ENCODE measurements at places on chromosomes 1 and 21.

DNA sequence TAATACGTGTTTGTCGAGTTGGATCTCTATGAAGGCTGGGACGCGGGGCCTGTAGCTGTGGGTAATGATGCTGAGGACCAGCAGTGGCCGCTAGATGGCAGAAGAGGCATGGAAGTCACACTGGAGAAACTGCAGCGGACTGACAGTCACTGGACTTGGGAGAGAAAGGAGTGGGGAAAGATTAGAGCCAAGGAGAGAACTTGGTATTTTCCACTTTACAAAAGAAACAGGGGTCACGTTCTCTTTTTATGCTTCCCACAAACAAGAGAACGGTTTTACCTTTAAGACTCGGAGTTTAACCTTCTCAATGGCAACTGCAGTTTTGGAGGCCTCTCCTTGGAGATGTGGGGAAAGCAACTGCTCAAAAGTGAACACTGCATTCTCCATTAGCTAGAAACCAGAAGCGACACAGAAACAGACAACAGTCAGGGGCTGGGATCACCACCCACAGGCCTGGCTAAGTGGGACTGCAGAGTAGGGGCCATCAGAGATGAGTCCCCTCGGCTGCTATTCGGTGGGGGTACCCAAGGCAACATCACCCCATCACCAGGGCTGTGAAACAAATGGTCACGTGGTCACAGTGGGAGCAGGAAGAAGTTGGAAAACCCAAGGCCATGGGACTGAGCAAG, 51.1 kb upstream of the EDEM3 start:
- DNase-seq: no peak

GRCh38 chr1:228510803-228511413, 23.7 kb downstream of the RNF187 start:
- DNase-seq: no peak

DNA sequence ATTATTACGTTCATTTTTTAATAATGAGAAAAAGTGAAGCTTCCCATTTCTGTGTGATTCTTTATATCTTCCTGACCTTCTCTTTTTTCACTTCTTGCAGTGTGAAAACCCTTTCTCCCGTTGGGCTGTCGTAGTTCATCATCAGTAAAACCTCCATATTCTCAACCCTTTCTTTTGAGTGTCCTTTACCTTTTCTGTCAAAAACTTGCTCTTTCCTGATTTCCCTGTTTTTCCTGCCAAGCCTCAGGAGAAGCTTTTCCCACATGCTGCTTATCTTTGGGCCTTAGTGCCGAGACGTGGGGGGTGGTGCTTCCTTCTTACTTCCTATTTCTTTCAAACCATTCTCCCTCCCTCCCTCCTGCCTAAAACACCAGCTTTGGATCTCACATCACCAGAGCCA, 46.1 kb downstream of the UCK2 start:
- no peak for DNase-seq

DNA sequence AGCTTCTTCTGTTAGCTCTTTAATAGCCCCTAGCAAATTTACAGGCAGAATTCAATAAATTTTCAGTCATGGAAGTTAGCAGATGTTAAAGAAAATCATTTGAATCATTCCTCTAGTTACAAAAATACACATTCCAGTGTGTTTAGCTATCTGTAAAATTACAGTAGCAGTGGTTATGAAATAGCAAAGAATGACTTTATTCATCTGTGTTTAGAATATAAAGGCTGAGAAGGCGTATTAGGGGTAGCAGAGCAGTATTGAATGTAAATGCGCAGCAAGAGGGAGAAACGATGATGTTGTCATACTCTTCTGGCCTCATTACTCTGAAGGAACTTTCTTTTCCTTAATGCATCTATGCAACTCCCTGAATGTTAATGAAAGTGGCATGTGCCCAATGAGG, 106.2 kb upstream of the CYYR1 start:
- DNase-seq: no peak

GRCh38 chr1:92886886-92887419, 55.1 kb downstream of the RPL5 start:
- no peak for DNase-seq

GRCh38 chr1:189597083-189597482, 880.6 kb downstream of the BRINP3 start:
- DNase-seq: no peak

- no peak for DNase-seq
Measured at GRCh38 chr1:35924838-35925237, 6.1 kb upstream of the AGO3 start.

DNA sequence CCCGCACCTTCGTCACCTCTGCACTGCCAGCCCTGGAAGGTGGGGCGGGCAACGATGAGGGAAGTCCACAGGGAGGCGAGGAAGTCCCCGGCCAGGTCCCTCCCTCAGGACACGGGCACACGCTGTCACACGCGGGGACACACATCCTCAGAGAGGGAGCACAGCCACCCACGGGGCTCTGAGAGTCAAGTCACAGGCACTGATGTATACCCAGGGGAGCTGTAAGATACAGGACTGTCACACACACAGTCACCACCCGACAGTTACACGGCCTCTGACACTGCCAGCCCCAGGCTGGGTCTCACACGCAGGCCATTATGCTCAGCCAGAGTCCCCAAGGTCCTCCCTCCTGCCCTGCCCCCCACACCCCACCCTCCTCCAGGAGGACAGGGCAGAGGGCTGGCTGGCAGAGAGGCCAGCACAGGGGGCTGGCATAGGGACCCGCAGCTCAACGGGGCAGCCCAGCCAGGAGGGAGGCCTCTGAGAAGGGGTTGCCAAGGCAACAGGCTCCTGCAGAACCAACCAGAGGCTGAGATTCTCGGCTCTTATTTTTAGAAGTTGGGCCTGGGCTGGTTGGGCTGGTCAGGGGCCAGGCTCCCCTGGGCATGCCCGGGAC, 17.7 kb upstream of the ADGRB2 start:
- no peak for DNase-seq

DNA sequence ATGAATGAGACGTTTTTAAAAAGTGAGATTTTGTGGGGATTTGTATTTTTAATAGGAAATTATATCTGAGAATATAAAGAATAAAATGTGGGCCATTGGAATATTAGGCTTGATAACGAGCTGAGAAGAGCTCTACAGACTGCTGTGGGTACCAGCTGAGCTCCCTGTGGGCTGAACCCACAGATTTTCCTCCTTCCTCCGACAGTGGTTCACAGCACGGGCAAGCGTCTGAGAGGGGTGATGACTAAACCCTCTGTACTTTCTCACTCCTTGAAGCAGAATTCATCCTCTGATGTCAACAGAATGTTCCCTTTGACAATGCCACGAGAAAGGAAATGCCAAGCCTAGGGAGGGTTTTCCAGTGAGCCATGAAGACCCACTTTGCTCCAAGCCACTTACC, 102.7 kb upstream of the AJAP1 start:
- DNase-seq: no peak

DNA sequence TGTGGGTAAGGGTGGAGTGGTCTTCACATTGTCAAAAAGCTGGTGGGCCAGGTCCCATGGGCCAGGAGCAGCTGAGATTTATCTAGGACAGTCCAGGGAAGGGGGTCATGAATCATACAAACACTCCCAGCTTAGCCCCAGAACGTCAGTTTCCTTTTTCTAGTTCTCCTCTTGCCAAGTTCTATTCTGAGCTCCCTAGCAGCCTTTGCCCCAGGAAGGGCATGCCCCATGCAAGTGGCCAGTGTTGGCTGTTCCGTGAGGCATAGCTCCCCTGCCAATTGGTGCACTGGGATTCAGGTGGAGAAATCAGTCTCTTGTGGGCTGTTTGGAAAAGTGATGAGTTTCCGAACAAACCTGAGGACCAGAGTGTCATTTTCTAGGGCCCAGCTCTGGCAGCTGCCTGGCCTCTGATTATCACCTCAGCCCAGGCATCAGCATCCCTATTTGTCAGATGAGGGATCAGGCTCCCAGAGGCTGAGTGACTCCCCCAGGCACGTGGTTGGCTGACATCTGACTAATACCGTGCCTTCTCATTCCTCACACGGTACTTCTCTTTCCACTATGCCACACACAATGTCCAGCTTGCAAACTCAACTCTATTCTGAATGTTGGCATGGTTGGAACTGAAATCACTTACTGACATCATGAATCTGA, 14.2 kb upstream of the MYOM3 start:
- DNase-seq: no peak

DNA sequence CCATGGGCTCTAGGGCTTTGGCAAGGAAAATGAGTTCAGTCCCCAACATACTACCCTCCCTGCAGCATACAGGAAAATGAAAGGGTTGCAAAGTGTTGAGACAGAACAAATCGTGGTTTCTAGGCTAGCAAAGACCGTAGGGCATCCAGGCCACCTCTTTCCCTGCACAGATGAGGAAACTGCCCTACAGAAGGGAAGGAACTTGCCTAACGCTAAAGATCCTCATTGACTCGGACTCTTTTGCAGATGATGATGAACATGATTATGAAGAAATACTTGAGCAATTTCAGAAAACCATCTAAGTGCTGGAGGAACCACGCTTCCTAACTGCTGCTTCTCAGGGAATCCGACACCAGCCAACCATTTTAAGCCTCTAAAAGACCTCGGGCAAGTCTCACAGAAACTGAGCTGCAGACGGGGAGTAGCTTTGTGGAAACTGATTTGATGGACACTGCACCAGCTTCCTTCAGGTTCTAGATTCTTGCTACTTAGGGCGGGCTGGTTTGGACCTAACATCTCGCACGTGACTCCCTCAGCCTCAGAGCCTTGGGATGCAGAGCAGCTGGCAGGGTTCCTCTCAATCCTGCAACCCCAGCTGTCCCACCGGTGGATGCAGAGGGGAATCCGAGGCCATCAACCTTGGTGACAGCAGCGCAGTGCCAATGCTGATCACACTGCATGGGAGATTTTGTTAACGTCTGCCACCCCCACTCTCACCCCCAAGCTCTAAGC, 13.4 kb downstream of the THEMIS2 start:
- no peak for DNase-seq

- no peak for DNase-seq
Measured at GRCh38 chr21:16388911-16389560, 659.3 kb downstream of the USP25 start.

DNA sequence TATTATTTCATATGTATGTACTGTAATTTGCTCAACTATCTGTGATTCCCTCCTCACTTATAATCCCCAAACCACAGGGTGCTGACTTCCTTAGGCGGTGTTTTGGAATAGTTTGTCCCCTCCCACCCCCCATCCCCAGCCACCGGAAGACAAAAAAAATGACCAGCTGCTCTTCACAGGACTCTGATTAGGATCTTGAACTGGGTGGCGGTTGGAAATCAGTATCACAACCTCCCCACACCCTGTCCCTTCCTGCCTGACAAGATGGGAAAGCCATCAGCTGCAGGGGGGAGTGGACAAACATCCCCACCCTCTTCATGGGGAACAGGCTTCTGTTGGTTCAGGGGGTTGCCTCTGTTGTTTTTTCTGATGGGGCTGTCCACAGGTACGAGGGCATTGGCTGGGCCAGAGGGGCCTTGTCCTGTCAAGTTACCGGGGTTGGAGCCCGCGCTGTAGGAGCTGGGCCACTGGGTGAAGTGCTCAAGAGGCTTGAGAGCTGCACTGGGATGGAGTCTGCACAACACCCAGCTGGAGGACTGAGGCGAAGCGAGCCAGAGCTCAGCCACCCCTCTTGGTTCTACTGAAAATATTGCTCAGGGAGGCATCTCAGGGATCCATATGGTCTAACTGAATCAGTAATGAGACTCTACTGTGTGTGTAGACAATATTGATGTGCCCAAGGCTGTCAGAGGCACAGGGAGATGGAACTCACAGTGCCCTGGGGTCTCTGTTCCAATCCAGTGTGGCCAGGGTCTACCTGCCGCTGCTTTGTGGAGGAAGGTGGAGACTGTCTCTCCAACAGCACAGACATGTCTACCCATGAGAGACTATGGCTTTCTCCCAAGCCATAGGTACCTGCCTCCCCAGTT, 28.2 kb downstream of the NAV1 start:
- DNase-seq: no peak

DNA sequence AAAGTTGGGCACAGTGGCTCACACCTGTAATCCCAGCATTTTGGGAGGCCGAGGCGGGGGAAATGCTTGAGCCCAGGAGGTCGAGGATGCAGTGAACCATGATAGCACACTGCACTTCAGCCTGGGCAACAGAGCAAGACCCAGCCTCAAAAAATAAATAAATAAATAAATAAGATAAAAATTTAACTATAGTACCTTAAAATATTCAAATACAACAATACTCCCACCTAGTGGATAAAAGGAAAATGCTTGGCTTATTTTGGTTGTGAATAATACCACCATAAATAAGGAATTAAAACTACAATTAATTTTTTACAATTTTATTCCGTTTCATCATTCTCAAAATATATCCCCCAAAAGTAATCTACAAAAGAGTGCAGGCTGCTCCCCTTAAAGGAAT, 8.1 kb downstream of the PSMG1 start:
- DNase-seq: no peak

DNA sequence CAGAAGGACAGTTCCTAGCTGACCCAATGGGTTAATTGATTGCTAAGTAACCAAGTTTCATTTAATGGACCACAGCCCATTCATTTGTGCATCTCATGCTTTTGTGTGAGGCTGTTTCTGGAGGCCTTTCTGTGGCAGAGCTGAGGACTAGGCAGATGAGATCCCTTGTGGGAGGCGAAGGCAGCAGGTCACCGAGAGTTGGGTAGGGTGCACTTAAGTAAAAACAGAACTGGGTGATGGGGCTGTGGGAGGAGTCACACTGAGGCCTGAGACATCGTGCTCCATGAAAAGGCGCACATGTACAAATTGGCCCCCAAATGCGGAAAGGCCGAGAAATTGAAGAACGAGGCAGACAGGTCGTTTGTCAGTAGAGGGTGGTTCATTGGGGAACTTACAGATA, 60.9 kb downstream of the S100B start:
- no peak for DNase-seq

DNA sequence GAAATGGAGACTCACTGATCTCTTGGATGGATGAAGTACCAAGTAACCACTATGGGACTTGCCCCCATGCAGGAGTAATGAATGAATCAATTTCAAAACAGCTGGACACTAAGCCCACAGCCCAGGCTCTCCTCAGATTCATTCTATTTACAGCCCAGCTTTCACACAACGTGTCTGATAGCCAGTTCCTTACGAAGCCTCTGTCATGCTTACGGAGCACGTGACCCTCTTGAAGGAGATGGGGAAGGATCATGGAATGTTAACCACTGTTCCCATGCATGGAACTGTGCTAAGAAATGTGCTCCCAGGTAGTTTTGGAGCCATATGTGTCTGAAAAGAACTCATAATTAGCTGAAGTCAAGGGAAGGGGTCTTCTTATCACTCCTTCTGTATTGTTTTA, 124.1 kb downstream of the KIF26B start:
- no peak for DNase-seq
